ENCODE measurements at places on chromosomes 16 and 17.

- peak; percentile 90 for DNase-seq
These were observed 617 bp upstream of the SENP3 start for GRCh38 chr17:7561028-7561575.

DNA sequence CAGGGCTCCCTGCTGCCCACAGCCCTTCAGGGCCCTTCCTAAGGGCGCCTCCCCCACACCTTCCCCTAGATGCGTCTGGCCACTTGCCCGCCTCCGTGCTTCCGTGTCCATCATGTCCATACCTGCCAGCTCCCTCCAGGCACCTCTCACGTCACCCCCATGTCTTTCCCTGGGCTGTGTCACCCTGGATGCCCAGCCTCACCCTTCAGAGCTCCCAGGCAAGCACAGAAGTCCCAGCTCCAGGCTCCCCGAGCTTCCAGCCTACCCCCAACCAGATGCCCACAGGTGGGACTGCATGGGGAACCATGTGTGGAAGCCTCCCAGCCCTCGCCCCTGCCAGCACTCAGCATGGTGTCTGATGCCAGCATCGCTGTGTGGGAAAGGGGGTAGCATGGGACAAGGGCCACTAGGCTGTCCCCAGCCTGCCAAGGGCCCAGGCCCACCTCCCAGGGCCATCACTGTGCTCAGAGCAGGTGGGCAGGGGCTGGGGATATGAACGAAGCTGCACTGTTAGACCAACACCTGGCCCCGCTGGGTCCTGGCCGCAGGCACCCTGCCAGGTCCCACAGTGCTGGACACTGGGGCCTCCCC is 1.9 kb upstream of the AXIN1 start:
- DNase-seq: no peak

DNA sequence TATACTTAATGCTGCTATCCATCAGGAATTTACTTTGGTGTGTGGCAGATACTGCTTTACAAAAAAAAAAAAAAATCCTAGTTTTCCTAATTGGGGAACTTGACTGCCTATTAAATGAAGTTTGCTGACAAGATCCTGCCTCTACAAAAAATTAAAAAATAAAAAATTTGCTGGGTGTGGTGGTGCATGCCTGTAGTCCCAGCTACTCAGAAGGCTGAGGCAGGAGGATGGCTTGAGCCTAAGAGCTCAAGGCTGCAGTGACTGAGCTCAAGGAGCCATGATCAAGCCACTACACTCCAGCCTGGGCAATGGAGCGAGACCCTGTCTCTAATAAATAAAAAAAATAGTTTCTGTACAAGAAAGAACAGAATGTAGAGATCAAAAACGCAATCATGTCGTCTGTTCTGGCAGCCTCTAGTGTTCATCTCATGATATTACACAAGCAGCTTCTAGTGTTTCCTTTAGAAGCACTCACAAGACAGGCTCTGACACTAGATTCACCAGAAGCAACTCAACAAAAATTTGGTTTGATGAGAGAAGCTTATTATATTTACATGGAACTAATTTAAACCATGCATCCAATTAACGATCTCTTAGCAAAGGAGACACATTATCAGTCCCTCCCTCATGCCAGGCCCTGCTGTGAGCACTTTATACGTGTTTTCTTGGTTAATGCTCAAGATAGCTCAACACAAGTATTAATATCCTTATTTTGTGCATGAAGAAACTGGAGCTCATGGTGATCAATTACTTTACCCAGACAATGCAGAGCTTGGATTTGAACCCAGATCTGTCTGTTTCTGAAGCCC is 6.8 kb upstream of the KRTAP17-1 start:
- DNase-seq: peak; percentile 43

- no peak for DNase-seq
These were observed 557.2 kb downstream of the TOX3 start for GRCh38 chr16:51989637-51990230.

DNA sequence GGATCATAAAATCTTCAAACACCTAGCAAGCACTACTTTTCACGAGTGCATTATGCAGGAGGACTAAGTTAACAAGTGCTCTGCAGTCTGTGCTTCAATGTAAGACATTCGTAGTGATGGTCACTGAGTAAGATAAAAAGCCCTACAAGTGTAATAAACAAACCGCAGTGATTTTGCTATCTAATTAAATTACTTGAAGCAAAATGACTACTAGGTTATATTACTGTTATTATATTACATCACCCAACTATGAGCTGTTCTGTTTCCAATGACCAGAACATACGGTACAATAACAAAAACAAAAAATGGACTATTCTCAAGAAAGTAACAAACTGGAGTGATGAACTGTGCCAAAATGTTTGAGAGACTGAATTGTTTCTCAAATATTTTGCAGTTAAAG is 11.2 kb downstream of the KLHL10 start:
- DNase-seq: no peak

DNA sequence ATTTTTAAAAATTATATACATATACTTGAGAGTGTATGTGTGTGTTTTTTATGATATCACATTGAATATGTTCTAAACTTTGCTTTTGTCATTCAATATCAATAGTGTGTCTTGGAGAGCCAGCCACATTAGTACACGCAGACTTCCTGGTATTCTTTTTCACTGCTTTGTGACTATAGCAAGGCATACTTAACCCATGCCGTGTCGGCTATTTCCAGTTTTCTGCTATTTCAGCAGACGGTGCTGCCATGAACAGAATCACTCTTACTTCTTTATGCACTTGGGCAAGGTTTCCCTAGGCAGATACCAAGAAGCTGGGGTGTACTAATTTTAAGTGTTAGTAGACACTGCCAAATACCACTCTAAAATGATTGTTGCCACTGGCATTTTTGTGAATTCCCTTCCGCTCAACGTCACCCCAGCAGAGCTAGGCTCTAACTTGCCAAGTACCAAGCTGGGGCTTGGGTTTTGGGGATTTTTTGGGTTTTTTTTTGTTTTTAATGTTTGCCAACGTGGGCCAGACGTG is 134.9 kb downstream of the SOCS1 start:
- no peak for DNase-seq

- DNase-seq: no peak
These were observed 42.4 kb downstream of the WDR59 start for GRCh38 chr16:74942566-74942965.

DNA sequence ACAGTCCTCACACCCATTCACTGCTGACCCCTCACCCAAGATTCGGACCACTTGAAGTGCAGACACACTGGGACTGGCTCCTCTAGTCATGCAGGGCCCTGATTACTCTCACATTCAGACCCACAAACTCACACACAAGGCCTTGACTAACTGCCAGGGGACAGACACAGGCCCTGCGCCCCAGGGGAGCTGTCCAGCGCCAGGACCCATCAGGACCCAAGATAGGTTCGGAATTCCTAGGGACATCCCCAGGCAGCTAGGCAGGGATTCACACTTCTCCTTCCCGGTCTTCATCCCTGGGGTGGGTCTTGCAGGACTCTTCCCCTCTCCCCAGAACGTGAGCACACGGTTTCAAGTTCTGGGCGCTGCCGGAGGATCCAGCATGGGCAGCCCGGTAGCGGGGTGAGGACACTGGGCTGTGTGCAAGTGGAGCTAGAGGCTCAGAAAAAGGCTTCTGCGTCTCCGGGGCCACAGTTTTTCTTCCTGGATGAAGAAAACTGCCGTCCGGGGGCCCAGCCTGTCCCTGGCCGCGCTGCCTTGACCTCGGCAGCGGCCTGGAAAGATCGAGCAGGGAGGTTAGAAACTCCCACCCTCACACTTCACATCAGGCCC is 1.6 kb downstream of the SEZ6 start:
- DNase-seq: no peak

DNA sequence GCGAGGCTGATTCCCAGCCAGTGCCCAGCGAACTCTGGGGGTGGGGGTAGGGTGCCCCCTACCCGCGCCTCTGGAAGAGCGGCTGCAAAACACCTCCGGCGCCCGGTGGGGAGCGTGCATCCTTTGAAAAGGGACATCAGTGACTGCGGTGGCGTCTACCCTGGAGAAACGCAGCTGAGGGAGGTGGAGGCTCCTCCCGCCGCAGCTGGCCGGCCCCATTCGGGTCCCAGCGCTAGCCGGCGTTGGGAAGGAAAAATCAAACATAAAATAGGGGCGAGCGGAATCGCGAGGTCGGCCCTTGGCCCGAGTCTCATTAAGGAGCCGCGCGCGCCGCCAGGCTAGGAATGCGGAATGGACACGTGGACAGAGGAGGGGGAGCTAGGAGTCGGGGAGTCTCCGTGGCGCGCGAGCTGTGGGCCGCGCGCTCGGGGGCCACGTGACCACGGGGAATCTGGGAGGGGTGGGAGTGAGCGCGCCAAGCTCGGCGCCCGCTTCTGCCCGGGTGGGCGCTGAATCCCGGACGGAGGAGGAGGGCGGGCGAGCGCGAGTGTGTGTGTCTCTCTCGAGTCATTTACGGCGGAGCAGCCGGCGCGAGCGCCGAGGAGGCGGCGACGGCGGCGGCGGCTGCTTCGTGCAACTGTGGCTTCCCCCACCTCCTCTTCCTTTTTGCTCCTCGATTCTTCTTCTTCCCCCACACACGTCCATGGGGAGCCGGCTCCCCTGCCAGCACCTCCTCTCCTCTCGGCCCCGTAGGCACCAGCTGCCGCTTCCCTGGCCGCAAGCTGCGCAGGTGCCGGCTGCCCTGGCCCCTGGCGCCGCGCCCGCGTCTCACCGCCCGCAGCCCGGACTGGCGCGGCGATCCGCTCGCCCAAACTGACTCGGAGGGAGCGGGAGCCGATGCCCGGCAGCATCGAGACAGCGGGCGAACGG is at the start of gene TMEM132E:
TSS of gene TMEM132E (plus strand) at position 566 of the 930 bp plus-strand sequence. CDS start 1,495 bp downstream, outside the sequence.
- DNase-seq: no peak

DNA sequence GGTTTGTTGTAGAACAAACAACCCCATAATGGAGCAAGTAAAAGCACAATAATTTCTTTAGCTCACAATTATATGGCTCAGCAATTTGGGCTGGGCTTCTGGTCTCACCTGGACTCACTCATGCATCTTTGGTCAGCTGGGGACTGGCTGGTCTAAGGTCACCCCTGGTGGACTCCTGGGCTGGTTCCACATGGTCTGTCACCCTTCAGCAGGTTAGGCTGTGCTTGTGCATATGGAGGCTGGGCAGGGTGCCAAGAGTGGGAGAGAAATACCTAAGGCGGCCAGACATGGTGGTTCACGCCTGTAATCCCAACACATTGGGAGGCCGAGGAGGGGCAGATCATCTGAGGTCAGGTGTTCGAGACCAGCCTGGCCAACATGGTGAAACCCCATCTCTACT is 27.0 kb upstream of the SMURF2 start:
- DNase-seq: no peak

GRCh38 chr16:65136681-65137080 is 14.8 kb upstream of the CDH11 start:
- DNase-seq: no peak

DNA sequence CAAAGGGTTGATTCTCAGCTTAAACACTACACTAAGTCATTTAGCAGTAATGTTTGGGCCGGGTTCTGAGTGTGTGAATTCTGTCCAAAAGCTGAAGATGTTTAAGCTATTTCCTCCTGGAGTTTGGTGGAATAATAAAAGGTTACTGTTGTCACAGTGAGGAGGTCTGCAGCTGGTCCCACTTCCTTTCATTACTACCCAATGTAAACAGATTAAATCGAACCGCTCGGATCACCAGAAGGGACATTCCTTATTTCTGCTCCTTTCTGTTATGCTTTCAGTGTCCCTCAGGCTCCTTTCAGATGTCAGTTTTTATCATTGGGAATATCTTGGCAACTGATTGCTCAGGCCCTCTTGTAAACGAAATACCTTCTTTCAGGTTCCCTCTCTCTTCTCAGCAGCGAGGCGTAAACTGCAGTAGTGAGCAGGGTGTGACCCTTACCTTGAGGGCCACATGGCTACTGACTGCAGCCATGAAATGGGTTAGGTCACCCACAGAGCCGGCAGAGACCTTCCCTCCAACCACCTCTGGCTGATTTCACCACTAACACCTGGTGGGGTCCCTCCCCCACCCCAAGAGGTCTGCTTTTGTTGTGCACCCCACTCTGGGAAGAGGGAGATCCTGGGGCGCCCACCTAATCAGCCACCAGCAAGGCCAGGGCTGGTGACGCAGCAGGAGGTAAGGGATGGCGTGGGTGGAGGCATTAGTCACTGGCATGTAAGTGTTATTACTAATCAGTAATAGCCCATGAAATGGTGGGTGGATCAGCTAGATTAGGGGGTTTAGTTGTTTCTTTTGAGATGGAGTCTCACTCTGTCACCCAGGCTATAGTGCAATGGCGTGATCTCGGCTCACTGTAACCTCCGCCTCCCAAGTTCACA is 117.6 kb downstream of the VPS53 start:
- no peak for DNase-seq

GRCh38 chr16:30895627-30896260 is 670 bp upstream of the CTF1 start:
- no peak for DNase-seq

DNA sequence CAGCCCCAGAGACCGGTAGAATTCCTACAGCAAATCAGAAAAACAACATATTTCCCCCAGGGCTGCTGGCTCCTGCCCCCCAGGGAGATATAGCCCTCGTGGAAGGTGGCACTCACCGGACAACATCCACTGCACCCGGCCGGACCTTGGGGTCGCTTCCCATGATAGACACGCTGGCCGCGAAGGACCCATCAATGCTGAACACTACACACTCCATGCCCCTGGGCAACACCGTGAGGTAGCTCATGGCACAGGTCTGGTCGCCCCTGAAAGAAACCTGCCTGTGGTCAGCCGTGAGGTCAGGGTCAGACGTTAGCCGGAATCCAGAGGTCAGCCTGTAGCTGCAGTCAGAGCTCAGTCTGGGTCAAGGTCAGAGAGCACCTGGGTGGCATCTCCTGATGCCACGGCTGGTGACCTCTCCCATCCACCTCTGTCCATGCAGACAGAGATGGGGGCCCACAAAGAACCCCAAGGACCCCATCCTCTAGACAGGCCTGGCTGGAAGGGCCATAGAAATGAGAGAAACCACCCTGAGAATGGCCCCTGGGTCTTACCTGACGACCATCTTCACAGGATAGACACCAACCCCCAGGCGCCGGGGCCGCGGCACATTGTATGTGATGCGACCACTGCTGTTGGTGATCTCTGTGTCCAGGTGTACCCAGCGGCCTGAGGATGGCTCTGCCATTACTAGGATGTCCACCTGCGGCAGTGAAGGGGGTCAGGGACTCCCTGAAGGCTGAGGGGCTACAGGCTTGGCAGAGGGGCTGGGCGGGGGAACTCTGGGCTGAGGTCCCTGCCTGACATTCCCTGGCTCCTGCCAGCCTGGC is 19.6 kb downstream of the PIMREG start:
- no peak for DNase-seq

DNA sequence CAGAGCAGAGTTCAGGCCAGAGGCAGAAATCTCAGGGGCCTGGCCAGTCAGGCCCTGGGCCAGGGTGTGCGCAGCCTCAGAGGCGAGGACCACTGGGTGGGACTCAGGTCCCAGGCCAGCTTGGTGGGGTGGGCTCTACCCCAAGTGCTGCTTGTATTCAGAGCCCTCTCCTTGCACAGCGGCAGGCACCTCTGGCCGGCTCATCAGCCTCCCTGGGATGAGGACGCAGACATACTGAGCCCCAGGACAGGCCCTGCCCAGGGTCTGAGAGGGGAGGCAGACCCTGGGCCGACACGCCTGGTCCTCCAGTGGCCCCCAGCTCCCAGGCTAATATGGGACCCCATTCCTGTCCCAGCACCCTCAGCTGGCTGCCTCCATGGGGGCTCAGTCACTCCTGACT is 7.6 kb upstream of the IL27 start:
- no peak for DNase-seq

- no peak for DNase-seq
These were observed 15.1 kb downstream of the SLC5A10 start for GRCh38 chr17:18966831-18967624.

All from GM10248 (cell line).